ENCODE measurements at places on chromosomes 1 and 21.

GRCh38 chr1:31897526-31898100, 40.6 kb downstream of the PTP4A2 start:
- no peak for DNase-seq

- DNase-seq: no peak
Measured at GRCh38 chr1:81432654-81433109, 368.1 kb upstream of the ADGRL2 start.

GRCh38 chr1:56237491-56238064, 341.8 kb downstream of the PLPP3 start:
- DNase-seq: no peak

DNA sequence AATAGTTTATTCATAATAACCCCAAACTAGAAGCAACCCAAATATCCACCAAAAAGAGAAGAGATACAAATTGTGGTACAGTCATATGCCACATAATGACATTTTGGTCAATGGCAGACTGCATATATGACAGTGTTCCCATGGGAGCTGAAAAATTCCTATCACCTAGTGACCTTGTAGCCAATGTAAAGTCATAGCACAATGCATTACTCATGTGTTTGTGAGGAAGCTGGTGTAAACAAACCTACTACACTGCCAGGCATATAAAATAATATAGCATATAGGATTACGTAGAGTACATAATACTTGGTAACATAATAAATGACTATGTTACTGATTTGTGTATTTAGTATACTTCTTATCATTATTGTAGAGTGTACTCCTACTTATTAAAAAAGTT, 29.5 kb upstream of the SLFNL1 start:
- DNase-seq: no peak

- DNase-seq: no peak
Measured at GRCh38 chr1:31230378-31230777, 9.3 kb downstream of the NKAIN1 start.

- no peak for DNase-seq
Measured at GRCh38 chr1:109214695-109215623, 1.2 kb downstream of the SARS1 start.

- no peak for DNase-seq
Measured at GRCh38 chr1:63688302-63688890, 85.4 kb upstream of the ROR1 start.

GRCh38 chr21:26116456-26117011, 54.0 kb downstream of the APP start:
- no peak for DNase-seq

DNA sequence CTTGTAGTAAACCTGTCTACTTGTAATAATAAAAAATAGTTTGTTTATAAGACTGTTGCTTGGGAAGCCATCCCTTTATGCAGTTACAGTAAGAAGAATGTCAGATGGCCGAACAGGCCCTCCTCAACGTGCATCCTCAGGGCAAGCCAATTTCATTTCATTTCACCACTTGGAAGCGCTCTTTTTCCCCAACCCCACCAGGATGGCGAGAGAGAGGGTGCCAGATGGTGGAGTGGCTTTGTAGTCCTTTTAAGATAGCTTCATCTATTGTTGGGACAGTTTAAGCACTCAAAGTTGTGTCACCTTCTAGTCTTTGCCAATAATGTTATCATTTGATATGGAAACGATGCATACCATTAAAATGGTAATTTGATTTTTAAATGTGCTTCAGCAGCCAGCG, 356.3 kb upstream of the CAMK1G start:
- no peak for DNase-seq

DNA sequence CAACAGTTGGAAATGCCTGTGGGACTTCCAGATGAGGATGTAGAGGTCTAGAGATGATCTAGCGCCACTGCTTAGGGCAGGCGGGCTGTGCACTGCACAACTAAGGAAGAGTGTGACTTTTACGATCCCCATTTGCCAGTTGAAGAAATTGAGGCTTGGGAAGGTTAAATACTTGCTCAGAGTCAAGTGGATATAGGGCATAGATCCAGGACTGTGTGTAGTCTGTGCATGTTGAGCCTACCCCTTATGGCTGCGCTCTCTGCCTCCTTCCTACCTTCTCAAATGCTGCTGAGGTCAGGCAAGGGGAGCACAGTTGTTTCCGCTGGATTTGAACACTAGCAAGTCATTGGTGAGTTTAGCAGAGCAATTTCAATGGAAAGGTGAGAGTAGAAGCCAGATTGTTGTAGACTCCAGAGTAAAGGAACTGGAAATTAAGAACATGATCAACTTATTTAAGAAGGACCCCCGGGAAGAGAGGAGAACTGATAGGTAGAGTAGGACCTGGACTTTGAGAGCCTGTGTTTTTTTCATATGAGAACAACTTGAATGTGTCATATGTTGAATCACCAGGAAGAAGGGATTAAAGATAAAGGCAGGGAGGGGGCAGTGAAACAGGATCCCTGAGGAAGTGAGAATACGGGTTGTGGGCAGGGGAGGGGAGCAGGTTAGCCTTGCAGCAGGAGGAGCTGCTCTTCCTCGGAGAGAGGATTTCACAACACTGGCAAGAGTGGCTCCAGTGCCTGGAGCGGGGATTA, 2.7 kb downstream of the CAPN2 start:
- DNase-seq: no peak

Measured in stimulated activated CD8-positive, alpha-beta memory T cell treated with anti-CD3 and anti-CD28 coated beads, Interleukin-2, amount 100 ng/mL, for 1 hour (primary cell).